Activated T-cell treated with anti-CD3 and anti-CD28 coated beads, Interleukin-2, amount 50 U/mL, for 48 hours (primary cell): ENCODE measurements at places on chromosomes 11 and 22.
A peak's percentile ranks its signal among the peaks of the same experiment; 100 is the strongest.

GRCh38 chr11:107689317-107690202, 22.3 kb downstream of the SLN start:
- peak; percentile 61 for DNase-seq

GRCh38 chr22:48714231-48714630, 1113.4 kb downstream of the BRD1 start:
- DNase-seq: no peak

GRCh38 chr11:114057147-114057546, 2.4 kb upstream of the ZBTB16 start:
- no peak for DNase-seq

DNA sequence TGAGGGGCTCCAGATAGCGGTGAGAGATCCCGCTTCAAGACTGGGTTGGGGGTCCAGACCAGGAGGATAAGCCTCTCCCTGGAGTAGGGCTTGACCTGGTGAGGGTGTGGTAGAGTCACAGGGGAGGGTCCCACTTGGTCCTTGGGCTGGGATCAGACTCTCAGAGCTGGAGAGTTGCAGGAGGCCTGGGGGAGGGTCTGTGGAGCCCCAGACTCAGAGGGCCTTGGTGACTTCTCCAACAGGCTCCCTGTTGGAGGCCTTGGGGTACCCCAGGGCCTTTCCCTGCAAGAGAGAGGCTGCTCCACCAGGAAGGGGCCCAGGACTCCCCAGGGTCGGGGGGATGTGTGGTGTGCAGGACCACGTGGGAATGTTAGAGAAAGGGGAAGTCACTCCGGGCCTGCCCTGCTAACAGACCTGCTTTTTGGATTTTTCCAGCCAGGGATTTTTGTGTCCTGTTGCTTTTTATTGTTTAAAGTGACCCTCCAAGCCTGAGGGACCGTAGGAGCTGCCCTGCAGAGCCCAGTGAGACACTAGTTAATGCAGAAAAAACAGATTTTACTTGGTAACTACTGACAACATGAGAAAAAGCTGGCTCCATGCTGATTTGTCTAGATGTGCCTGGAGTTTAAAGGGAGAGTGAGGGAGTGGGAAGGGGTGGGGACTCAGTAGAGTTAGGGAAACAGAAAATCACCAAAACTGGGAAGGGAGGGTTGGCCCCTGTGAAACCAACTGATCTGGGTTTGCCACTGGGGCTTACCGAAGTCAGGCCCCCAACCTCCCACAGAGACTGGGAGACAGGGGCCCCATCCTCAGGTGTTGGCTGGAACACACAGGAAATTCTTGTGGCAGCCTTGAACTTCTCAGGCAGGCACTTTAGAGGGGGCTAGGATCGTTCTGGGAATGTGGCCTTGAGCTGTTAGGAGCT, 801 bp upstream of the TXNRD2 start:
- peak; percentile 57 for DNase-seq

GRCh38 chr11:128713595-128713994, 19.7 kb downstream of the FLI1 start:
- no peak for DNase-seq
